ENCODE measurements at places on chromosomes 12 and 14.

GRCh38 chr14:88660056-88660455, 97.2 kb downstream of the ZC3H14 start:
- DNase-seq = no peak

DNA sequence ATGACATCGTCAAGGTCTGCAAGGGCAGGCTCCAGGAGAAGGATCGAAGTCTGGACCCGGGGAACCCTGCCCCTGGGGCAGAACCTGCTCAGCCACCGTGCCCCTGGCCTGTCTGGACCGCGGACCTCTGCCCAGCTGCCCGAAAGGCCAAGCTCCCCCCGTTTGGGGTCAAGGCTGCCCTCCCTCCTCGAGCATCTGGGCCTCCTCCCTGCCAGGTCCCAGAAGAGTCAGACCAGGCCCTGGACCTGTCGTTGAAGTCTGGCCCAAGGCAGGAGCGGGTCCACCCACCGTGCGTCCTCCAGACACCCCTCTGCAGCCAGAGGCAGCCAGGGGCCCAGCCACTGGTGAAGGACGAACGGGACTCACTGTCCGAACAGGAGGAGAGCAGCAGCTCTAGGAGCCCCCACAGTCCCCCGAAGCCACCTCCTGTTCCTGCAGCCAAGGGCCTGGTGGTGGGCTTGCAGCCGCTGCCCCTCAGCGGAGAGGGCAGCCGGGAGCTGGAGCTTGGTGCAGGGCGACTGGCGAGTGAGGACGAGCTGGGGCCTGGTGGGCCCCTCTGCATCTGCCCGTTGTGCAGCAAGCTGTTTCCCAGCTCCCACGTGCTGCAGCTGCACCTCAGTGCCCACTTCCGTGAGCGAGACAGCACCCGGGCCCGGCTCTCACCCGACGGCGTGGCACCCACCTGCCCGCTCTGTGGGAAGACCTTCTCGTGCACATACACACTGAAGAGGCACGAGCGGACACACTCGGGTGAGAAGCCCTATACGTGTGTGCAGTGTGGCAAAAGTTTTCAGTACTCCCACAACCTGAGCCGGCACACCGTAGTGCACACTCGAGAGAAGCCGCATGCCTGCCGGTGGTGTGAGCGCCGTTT, 856 bp downstream of the ZBTB42 start:
- no peak for DNase-seq

GRCh38 chr12:90854136-90854689, 100.8 kb downstream of the CCER1 start:
- peak; percentile 22 for DNase-seq

DNA sequence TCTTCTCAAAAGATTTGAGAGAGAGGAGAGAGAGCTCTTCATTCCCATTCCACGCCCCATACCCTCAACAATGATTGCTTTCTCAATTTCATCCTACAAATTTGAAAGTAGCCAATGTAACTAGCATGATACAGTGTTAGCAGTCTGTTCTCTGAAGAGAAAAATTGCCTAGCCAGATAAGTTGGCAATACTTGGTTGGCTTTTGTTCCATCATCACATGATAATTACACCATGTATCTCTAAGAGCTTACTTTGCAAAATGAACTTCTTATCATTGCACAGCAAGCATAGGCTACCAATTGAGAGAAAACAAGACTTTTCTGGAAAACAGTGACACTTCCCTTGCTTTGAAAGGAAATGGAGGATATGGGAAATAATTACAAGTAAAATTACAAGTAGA, 68.9 kb downstream of the FSCB start:
- no peak for DNase-seq

GRCh38 chr12:80709811-80710726, 2.6 kb downstream of the MYF6 start:
- DNase-seq = no peak

DNA sequence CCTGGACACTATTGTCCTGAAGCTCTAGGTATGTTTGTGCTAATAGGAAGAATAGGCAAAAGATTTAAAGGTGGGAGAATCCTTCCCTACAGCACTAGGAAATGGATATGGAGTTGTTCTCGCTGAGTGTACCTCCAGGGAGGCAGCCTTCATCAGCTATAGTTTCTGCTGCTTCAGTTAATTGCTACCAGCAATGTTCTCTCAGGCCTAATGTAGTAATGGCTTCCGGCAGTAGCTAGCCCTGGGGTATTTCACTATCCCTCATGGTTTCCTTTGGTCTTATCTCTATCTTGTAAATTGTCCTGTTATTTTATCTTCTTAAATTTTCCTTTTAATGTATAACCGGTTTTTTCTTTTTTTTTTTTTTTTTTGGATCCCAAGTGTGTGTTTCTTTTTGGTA, 9.3 kb upstream of the CLEC12A start:
- DNase-seq = no peak
